ENCODE measurements at places on chromosomes 2 and 18. TPM values are rescaled to one million over a fixed set of nuclear protein-coding genes. Genes with fewer than 3 reads are reported as not detected.

The PRLH gene
- total RNA-seq: not detected

The EMILIN2 gene
- total RNA-seq: 53.4 TPM

The SERPINB7 gene
- total RNA-seq: not detected

The AFF3 gene
- 1.4 TPM for total RNA-seq

GRCh38 chr2:204360218-204361007, 184.9 kb upstream of the PARD3B start:
- DNase-seq: no peak

GRCh38 chr2:163191372-163191771, 352.8 kb upstream of the KCNH7 start:
- DNase-seq: no peak

GRCh38 chr2:74862020-74862964, 28.4 kb downstream of the HK2 start:
- no peak for DNase-seq

- no peak for DNase-seq
These were observed 1.3 kb downstream of the MRPL33 start for GRCh38 chr2:27772804-27773203.

DNA sequence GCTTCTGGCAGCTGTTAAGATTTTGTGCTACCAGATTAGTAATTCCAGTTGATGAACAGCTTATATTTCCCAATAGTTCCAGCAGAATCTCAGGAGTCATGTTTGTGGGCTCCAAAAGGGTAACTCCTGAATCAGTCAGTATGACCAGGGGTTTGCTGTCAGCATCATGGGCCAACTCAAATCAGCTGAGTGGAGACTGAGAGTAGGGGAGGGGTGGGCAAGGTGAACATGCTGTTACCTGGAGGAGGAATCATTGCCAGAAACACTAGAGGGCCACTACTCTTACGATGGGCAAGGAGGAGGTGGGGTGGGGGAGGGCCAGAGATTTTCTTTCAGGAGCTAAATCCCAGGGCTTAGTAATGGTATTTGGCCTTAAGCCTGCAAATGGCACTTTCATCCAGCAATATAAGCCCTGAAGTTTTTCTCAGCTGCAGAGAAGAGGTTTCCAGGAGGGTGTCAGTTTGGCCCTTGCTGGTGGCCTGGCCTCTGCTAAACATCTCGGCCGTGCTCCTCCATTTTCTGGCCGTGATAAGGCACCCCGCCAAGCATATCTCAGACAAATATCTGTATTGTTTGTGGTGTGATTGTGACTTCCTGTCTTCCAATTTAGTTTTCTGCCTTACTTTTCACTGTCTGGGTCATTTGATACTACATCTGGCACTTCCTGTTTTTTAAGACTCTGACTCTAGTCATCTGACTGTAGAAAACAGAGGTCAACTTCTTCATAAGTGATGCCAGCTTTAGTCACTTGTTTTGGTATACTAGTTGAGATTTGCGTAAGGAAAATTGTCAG, 120.5 kb upstream of the CXCR4 start:
- DNase-seq: peak; percentile 20

Measured in activated T-helper 2 cell treated with anti-CD3 and anti-CD28 coated beads, Interferon-gamma antibody, Interleukin-2, Interleukin-4, amounts not matched to agents 10 μg/mL and 5 μg/mL and 100 μg/mL, durations not matched to agents 14 hours and 24 hours and 36 hours (primary cell).